ENCODE measurements at places on chromosomes 11 and 22. TPM values are rescaled to one million over a fixed set of nuclear protein-coding genes. Genes with fewer than 3 reads are reported as not detected.

FBLN1 gene
- not detected for total RNA-seq

SPDYC gene
- not detected for total RNA-seq

OR52A1 gene
- total RNA-seq = not detected

GRCh38 chr11:14249121-14249963 lies 109.6 kb downstream of the RRAS2 start:
- no peaks in the 10 kb centered on the region for H3K36me3 ChIP-seq
- peaks cover 15% of the 10 kb centered on the region for H3K4me1 ChIP-seq
- H3K4me3 ChIP-seq = no peak overlapping the region
- H3K27ac ChIP-seq = no peak overlapping the region

GRCh38 chr22:47310601-47311000 lies 548.2 kb downstream of the TBC1D22A start:
- no peaks in the 10 kb centered on the region for H3K4me1 ChIP-seq
- H3K27ac ChIP-seq = no peak overlapping the region
- no peak overlapping the region for H3K4me3 ChIP-seq
- H3K36me3 ChIP-seq = no peaks in the 10 kb centered on the region
